ENCODE measurements at places on chromosomes 4 and X.

- peak; percentile 96 for DNase-seq
These were observed 240.9 kb downstream of the PALLD start for GRCh38 chr4:168737806-168738172.

GRCh38 chrX:40530509-40530908 is 50.3 kb upstream of the ATP6AP2 start:
- DNase-seq, result no peak

DNA sequence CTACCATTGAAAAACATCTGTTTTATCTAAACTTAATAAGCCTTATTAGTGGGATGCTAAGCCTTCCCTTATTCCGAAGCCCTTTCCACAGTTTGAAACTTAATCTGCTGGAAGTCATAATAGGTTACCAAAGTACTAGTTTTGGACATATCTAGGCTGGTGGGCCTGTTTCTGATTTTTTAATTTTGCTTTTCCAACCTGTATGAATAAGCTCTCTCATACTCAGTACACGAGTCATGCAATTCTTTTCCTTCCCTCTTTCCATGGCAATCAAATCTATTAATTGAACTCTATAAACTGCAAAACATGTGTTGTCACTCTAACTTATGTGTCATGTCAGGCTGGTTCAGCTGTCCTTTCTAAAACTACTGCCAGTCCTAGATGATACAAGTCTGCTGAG is 91.0 kb downstream of the AMMECR1 start:
- no peak for DNase-seq

DNA sequence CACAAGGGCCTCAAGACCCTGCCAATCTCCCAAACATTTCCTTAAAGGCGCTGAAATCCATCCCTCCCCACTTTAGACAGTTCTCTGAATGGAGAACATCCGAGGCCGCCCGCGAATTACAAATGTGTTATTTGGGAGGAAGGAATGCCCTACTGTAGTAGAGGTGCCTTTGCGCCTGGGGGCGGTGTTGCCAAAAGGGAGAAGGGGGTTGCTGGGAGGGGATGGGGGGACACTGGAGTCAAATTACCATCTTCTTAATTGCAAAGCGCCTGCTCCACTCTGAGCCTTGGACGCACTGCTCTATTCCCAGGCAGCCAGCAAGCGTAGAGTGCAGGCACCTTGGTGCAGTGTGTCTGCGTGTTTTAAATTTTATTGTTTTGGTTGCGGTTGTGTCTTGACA is 2.7 kb downstream of the TMEM255A start:
- no peak for DNase-seq

- DNase-seq, result no peak
These were observed 125.2 kb upstream of the KLHL4 start for GRCh38 chrX:87392369-87392768.

DNA sequence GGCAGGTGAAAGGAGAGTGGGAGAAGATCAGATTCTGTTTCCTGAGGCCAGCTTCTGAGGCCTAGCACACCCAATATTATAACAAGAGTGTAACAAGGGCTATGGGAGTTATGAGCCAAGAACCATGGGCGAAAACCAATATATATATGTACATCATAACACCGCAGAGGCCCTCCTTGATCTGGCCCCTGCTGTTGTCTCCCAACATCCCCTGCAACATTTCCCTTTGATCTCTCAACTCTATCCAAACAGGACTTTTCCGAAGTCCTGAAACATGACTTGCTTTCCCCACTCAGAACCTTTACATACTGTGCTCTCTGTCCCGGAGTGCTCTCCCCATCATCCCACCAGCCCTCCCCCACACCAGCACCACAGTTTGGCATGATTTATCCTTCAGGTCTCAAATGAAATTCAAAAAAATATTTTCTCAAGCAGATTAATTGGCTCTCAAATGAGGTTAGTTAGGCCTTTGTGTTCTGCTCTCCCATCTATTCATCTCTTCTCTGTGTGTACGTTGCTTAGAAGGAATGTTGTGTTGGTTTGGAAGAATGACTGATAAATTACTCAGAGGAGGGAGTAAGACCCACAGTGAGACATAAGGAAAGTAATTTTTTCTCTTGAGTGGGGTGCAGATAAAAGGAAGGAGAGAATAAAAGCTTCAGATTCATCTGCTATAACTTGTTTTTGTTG is 58.1 kb upstream of the SMIM10 start:
- DNase-seq, result peak; percentile 69

DNA sequence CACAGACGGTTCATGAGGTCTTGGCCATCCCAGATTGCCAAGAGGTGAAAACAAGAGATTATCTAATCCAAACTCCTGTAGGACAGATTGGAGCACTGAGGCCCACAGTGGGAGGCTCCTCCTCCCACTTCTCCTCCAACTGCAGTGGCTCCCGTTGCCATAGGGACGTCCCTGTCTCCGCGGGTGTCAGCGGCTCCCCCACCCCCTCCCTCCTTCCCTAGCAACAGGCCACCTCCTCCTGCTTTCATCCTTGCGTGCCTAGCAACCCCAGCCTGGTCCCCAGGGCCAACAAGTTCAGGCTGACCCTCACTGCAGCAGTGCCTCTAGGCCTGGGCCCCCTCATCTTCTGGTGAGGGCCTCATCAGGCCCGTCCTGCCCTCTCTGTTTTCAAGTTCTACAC is 6.8 kb upstream of the IQSEC2 start:
- no peak for DNase-seq

GRCh38 chrX:76454456-76454927 is 27.0 kb downstream of the MAGEE1 start:
- peak; percentile 17 for DNase-seq

- DNase-seq, result no peak
These were observed 102.4 kb upstream of the ZDHHC15 start for GRCh38 chrX:75625232-75625631.

- DNase-seq, result no peak
These were observed 1.1 kb upstream of the SLC10A7 start for GRCh38 chr4:146522869-146523205.

- no peak for DNase-seq
These were observed 754.9 kb upstream of the SLIT2 start for GRCh38 chr4:19496756-19497155.

DNA sequence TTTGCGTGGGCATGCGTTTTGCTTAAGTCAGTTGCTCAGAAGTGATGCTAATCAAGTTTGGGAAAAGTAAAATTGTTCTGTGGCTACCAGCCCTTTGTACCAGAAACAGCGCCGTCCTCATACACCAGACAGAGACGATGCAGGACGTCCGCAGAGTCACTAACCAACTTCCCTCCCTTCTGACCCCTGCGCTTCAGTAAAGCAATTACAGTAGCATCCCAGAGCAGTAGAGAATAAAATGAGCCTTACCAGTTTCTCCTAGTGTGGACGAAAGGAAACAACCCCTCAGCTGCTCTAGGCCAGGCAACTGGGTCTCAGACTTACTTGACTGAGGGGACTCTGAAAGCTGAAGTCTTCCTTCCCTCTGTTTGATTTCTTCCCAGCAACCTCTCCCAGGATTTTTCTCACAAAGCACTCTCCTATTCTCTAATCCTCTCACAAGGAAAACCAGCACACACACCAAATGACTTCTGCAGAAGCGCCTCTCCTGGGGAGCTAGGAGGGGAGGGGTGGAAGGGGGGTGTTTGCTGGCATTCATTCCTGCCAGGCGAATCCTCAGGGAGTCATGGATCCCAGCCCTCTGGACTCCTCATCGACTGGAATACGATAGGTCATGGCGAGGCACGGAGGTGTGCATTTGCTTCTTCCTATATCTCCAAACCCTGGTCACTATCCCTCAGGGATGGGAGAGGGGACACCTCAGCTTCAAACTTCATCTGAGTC is 56.0 kb upstream of the MID1 start:
- no peak for DNase-seq

- DNase-seq, result no peak
These were observed 1839.5 kb upstream of the PCDH10 start for GRCh38 chr4:131309628-131310027.

GRCh38 chr4:182067828-182068227 is 175.4 kb upstream of the TENM3 start:
- no peak for DNase-seq

DNA sequence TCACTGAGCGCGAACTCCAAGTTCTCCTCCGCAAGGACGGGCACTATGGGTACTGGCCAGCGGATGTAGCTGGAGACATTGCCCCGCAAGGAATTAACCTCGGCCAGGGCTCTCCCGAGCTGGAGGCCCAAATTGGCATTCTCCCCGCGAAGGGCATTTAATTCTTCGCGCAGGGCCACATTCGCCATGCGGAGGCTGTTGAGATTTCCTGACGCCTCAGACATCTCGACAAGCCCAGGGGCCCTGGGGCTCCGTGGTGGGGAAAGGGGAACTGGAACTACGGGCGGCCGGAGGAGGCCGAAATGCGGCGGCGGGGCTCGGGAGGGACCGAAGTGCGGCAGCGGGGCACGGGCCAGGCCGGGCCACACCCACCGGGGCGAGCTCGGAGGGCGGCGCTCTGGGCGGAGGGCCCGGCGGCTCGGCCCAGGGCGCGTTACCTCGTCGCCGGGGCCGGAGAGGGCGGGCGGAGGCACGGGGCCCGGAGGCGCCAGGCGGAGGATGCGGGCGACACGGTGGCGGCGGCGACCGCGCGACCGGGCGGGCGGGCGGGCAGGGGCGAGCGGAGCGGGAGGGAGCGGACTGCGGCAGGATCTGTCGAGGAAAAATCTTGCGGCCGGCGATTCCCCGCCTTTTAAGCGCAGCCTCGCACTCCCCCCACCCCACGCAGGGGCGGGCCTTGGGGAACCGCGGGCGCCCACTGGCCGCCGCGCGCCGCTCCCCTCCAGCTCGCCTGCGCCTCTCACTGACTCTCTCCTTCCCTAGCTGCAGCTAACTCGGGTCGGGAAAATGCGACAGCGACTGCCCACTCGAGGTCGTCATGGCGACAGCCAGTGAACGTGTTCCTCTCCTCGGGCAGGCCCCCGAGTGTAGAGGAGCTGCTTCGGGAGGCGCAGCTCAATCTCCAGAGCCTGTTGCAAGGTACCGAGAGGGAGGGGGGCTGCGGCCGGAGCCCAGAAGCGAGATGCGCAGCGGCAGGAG is at the start of gene RTL5:
Gene RTL5 (minus strand): TSS at position 599 of the 978 bp plus-strand sequence.
- peak; percentile 89 for DNase-seq

- DNase-seq, result no peak
These were observed 229.1 kb downstream of the ARHGAP10 start for GRCh38 chr4:147960971-147961370.

GRCh38 chrX:23482561-23482960 is 147.9 kb downstream of the PTCHD1 start:
- no peak for DNase-seq

DNA sequence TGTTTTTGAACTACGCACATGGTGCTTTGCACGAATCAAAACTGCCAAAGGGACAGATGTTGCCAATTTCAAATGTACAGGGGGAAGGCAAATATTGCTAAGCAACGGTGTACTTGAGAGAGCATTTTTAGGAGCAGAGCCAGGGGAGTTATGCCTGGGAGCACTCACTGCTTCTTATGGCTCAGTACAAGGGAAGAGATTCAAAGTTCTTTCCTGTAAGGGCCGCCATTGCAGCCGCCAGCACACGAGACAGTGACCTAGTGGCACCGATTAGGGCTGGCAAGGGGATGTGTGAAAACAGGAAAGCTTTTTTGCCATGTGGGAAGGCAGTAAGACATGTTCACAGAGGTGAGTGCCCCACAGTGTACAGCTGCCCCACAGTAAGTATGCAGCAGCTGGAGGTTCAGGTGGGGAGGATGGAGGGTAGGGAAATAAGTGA is 133.8 kb downstream of the AFF1 start:
- no peak for DNase-seq

GRCh38 chr4:101678180-101678579 is 112.3 kb upstream of the BANK1 start:
- peak; percentile 5 for DNase-seq

DNA sequence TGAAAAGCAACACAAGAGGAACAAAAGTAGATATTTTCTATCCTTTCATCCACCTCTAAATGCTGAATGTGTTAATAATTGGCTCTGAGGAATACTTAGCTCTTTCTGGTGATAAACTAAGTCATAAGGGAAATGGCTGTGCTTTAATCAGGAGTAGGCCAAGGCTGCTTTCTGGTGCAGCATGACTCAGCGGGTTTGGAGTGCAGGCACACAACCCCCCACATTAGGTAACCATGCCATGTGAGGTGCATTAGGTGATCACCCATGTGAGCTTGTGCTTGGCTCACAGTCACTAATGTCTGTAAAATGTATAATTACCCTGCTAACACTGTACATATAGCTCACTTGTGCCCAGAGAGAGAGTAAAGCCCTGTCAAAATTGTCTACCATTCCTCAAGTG is 57.2 kb downstream of the USP38 start:
- no peak for DNase-seq

DNA sequence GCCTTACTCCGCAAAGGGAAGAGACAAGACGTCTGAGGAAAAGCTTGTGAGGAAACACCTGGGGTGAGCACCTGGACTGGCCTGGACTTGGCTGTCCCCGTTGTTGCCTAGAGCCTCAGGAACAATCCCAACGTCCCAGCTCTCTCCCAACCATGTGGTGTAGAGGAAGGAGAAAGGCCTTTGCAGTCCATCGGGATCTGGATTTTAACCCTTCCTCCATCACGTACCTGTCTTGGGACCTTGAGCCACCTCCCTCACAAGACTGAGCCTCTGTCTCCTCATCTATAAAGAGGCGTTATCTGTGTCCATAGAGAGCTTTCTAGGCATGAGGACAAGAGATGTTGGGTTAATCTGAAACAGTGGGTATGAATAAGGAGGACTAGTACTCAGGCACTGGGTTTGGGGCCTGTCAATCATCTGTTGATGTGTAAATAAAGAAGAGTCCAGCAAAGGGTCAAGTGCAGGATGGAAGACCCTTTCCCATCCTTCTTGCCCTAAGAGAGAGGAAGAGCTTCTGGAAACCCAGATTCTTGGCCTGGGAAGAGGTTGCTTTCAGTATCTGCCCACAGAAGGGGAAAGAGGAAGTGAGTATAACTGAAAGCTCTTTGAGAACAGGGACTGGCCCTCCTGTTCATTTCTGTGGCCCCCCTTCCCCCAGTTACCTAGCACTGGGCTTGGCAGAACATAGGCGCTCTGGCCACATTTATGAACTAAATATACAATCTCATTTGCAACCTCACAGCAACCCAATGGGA is 137.1 kb downstream of the PJA1 start:
- DNase-seq, result no peak

DNA sequence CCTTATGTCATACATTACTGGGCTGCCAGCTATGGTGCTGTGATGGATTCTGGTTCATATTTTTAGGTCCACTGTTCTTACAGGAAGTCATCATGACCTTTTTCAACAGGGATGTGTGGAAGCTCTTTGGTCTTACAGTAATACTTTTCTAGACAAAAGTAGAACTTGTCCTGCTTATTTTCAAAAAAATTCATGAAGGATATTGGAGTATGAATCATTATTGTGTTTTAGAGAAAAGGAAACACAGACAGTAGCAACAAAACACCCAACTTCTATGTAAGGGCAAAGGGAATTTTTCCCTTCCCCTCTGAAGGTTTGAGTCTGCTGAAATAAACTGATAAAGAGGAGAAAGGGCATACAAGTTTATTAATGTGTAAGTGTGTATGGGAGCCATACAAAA is 54.7 kb upstream of the FAM9C start:
- no peak for DNase-seq

GRCh38 chrX:43530837-43531236 is 125.3 kb upstream of the MAOA start:
- no peak for DNase-seq

- DNase-seq, result no peak
These were observed 94.0 kb upstream of the ATP8A1 start for GRCh38 chr4:42750856-42751255.
